ENCODE measurements at places on chromosomes 12 and 14.
A peak's percentile ranks its signal among the peaks of the same experiment; 100 is the strongest.

DNA sequence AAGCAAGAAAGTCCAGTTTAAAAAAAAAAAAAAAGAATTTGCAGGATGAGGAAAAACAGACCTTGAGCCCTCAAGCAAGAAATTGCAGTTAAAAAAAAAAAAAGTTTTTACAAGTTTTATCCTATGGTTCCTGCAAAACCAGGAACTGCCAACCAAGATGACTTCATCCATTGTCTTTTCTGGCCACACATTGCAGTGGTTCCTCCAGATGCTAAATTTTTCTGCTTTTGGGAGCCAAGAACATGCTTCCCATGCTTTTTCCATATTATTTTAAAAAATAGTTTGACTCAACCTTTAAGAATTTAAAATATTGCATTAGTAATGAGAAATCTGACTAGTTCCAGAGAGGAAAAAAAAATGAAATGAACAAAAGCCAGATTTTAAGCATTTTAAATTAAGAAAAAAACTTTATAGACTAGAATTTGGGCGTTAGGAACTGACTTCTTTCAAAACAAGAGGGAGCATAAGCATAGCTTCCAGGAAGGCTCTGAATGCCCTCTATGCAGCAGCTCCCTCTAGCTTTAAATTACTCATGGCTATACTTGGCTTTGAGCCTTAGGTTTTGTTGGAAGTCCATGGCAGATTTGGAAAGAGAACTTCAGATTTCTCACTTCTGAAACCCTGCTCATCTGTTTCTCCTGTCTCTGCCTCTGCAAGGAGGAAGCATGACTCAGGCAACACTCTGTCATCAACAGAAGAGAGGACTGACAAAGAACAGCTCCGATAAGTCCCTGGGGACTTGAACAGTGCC is 124.5 kb downstream of the GPR65 start:
- no peak for DNase-seq

- DNase-seq, result no peak
These were observed 46.1 kb upstream of the CLEC14A start for GRCh38 chr14:38302034-38302433.

- DNase-seq, result peak; percentile 23
These were observed 4.8 kb downstream of the MYH7 start for GRCh38 chr14:23430723-23431085.

GRCh38 chr14:64005822-64006221 is 153.0 kb downstream of the SYNE2 start:
- DNase-seq, result no peak

DNA sequence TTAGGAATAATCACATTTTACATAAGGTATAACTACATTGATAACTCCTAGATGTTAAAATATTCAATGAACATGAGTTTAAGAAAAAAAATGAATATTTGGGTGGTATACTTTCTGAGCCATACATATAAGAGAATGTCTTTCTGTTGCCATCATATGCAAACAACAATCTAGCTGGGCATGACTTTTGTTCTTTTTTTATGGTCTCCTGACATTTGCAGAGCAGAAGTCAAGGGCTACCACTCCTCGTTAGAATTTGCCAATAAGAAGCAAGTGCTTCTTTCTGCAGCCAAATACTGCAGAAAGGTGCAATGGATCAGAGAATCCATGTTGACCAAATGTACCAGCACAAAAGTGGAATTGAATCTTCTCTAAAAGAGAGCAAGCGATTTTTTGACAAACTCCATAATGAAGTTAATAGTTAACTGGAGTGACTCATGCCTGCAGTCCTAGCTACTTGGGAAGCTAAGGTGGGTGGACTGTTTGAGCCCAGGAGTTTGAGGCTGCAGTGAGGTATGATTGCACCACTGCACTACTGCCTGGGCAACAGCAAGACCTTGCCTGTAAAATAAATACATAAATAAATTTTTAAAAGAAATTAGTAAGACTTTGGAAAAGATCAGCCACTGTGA is 25.5 kb upstream of the CCDC91 start:
- peak; percentile 67 for DNase-seq

DNA sequence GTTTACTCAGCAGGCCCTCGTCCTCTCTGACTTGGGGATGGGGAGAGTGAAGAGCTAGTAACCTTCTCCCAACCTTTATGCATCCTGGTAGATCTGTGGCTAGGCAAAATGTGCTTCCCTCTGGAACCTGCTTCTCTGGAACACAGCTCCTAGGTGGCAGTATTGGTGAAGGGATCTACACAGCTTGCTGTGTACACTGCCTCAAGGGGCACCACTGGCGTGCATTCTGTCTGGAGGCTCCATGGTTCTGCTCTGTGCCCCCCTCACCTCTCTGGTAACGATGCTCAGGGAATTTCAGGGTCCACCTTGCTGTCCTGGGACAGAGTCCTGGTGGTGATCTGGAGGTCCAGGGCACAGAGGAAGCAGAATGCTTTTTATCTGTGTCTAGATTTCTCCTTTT is 43.5 kb upstream of the KCNA5 start:
- peak; percentile 21 for DNase-seq

Measured in SW480 (cell line).